ENCODE measurements at places on chromosomes 6 and 20. TPM values are rescaled to one million over a fixed set of nuclear protein-coding genes. Genes with fewer than 3 reads are reported as not detected.

GRCh38 chr6:49841424-49841823 is 24.9 kb downstream of the CRISP1 start:
- no peak overlapping the region for H3K27ac ChIP-seq
- no peaks in the 10 kb centered on the region for H3K36me3 ChIP-seq
- H3K27me3 ChIP-seq, result no peaks in the 10 kb centered on the region
- no peaks in the 10 kb centered on the region for H3K4me1 ChIP-seq

SLC35D3 gene
- not detected for total RNA-seq

DNA sequence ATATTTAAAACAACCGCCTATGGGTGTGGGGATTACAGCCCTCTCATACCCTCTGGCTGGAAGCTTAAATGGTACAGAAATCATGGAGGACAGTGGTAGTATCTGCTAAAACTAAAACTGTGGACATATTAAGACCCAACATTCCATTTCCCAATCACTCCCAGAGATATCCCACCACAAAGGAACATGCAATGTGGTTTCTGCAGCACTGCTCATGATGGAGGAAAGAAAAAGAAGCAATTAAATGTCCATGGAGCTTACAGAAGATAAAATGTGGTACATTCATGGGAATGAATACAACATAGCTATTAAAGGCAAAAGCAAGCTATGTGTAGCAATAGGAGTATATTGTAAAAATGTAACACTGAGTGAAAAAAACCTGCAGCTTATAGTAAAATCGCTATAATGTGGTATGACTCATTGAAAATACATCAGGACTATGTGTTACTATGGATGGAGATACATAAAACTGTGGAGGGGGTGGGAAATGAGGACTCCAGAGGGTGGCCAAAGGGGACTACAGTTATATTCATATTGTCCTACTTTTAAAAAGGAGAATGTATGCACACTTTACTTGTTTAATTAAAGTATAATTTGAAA is 22.9 kb upstream of the NNAT start:
- H3K27me3 ChIP-seq, result no peaks in the 10 kb centered on the region
- no peaks in the 10 kb centered on the region for H3K36me3 ChIP-seq
- H3K4me1 ChIP-seq, result no peaks in the 10 kb centered on the region
- H3K27ac ChIP-seq, result no peak overlapping the region

GRCh38 chr6:29547573-29547972 is 12.0 kb downstream of the UBD start:
- no peaks in the 10 kb centered on the region for H3K27me3 ChIP-seq
- H3K4me3 ChIP-seq, result no peak overlapping the region
- no peaks in the 10 kb centered on the region for H3K4me1 ChIP-seq
- no peak overlapping the region for H3K27ac ChIP-seq
- no peaks in the 10 kb centered on the region for H3K36me3 ChIP-seq
- no peak for DNase-seq

GRCh38 chr6:137261361-137261760 is 42.2 kb upstream of the IFNGR1 start:
- H3K27ac ChIP-seq, result peak overlapping the region; percentile 12
- H3K4me3 ChIP-seq, result no peak overlapping the region
- no peaks in the 10 kb centered on the region for H3K36me3 ChIP-seq
